ENCODE measurements at places on chromosomes 16 and 17.

DNA sequence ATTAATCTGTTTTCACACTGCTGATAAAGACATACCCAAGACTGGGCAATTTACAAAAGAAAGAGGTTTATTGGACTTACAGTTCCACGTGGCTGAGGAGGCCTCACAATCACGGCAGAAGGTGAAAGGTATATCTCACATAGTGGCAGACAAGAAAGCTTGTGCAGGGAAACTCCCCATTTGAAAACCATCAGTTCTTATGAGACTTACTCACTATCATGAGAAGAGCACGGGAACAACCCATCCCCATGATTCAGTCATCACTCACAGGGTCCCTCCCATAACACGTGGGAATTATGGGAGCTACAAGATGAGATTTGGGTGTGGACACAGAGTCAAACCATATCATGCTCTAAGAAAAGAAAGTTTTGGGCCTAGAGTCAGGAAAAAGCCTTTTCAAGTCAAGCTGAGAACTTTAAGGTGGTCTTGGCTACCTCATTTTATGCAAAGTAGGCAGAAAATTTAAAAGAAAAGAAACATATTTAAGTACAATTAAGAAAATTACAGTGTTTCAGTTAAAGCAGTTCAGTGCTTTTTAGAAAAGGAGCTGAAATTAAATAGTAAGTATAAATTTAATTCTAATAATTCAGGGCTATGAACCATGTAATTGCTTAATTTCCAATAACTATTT lies 24.9 kb upstream of the CRYM start:
- DNase-seq = peak; percentile 48
- H3K36me3 ChIP-seq = no peaks in the 10 kb centered on the region
- no peak overlapping the region for H3K27ac ChIP-seq
- H3K4me1 ChIP-seq = peaks cover 22% of the 10 kb centered on the region

DNA sequence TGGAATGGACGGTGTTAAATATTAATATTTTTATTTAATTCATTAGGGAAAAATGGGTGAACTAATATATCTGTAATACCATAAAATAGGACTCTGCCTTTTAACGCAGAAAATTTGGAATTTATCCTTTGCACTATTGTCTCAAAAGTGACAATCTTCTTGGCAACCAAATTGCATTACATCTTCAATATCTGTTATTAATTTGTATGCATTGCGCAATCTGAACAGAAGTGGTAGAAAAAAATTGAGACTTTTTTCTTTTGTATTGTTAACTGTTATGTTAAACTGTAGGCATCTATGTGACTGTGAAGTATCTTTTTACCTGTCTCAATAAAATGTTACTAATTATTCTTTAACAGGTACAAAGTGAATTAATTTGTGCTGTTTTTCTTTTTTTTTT lies 55.6 kb downstream of the PPM1E start:
- no peaks in the 10 kb centered on the region for H3K27me3 ChIP-seq
- no peaks in the 10 kb centered on the region for H3K4me1 ChIP-seq
- DNase-seq = no peak
- no peak overlapping the region for H3K27ac ChIP-seq
- no peaks in the 10 kb centered on the region for H3K36me3 ChIP-seq

- peaks cover 13% of the 10 kb centered on the region for H3K36me3 ChIP-seq
- H3K4me3 ChIP-seq = no peak overlapping the region
- H3K27me3 ChIP-seq = no peaks in the 10 kb centered on the region
- DNase-seq = no peak
These were observed 9.6 kb downstream of the CDC42EP4 start for GRCh38 chr17:73302189-73302588.

- DNase-seq = no peak
- H3K27ac ChIP-seq = no peak overlapping the region
- H3K27me3 ChIP-seq = no peaks in the 10 kb centered on the region
- H3K36me3 ChIP-seq = no peaks in the 10 kb centered on the region
- H3K4me3 ChIP-seq = no peak overlapping the region
These were observed 73.5 kb upstream of the KIF2B start for GRCh38 chr17:53749178-53749577.
